Kasumi-1 (cell line): ENCODE measurements at places on chromosomes 2 and 18.

DNA sequence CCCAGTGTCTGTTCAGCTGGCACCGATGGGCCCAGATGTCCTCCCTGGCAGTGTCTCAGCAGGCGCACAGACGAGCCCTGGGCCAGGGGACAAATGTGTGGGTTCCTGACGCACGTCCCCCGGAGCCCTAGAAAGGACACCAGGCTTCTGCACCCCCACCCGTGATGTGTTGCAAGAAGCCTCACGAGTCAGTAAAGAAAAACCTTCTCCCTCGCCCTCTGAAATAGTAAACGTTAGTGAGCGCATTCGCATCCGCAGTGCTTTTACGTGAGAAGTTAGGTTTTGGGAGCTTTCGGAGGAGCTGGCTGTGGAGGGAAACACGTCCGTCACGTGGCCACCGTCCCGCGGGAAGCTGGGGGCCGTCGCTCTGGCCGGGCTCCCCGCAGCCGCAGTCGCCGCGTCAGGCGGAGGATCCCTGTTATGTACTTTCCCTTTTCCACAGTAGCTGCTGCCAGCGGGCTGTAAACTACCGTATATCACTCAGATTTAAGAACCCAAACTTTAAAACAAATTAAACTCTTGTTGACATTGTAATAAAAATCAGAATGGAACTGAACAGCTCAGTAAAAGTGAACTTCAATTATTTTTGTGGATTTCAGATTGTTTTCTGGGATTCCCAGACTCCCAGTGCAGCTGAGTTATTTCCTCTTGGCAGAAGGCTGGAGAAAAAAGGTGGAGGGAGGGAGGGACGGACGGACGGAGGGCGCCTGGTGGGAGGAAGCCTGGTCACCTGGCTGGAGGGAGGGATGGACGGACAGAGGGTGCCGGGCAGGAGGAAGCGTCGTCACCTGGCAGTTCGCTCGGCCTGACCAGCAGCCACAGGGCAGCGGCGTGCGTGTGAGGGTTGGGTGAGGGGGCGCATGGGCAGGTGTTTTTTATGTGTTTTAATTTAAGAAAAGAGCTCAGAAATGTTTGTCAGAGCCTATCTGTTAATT lies 112.1 kb downstream of the NFATC1 start:
- DNase-seq: peak; percentile 37

- DNase-seq: no peak
These were observed 140.1 kb upstream of the SIX3 start for GRCh38 chr2:44801289-44801840.

GRCh38 chr2:201464547-201464946 lies 13.0 kb downstream of the STRADB start:
- DNase-seq: no peak

DNA sequence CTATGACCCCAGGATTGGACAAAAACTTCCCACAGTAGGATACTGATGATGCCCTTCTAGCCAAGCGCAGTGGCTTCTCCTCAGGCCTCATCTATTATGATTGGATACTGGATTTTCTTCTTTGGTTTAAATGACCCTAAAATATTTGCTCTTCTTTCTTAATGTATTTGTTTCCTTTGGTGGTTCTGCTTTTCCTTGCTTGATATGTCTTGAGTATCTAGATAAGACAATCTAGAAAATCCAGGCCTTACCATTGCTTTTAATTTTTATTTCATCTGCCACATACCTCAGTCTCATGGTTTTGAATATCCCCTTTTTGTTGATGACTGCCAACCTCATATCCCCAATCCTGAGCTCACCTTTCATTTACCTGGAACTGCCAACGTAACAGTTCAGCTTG lies 35.6 kb downstream of the OTOF start:
- DNase-seq: no peak
